ENCODE measurements at places on chromosomes 7 and 10.

DNA sequence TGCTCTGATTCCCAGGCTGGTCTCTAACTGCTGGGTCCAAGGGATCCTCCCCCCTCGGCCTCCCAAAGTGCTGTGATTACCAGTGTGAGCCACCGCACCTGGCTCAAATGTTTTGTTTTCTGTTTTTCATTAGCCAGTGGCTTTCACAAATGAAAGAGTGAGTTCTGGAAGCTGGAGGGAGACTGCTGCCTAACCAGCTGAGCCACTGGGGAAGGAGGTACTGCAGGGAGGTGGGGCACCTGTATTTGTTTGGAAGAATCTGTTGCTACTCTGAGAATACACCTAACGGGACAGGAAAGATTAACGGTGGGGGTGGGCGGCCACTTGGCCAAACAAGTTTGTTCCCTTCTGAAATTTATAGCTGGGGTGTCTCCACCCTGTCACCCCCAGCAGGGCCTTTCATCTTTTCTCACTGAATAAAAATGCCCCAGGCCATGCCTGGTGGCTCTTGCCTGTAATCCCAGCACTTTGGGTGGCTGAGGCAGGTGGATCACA, 4.7 kb downstream of the STOX1 start:
- no peak for DNase-seq

DNA sequence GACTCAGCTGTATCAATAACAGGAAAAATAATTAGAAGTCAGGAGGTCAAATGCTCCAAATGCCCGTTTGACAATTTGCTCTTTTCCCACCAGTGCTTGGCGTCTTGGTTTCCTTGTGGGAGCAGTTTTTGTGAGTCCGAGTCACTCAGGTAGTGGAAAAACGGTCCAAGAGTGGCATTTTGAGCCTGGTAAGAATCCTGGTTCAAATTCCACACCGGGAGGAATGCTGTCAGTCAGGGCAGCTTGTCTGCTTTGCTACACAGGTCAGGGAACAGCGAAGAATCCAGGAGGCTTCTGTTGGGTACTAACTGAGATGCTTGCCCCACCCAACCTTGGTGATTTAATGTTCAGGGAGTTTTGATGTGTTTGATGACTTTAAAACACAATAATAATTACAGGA, 209.5 kb downstream of the HERPUD2 start:
- no peak for DNase-seq

DNA sequence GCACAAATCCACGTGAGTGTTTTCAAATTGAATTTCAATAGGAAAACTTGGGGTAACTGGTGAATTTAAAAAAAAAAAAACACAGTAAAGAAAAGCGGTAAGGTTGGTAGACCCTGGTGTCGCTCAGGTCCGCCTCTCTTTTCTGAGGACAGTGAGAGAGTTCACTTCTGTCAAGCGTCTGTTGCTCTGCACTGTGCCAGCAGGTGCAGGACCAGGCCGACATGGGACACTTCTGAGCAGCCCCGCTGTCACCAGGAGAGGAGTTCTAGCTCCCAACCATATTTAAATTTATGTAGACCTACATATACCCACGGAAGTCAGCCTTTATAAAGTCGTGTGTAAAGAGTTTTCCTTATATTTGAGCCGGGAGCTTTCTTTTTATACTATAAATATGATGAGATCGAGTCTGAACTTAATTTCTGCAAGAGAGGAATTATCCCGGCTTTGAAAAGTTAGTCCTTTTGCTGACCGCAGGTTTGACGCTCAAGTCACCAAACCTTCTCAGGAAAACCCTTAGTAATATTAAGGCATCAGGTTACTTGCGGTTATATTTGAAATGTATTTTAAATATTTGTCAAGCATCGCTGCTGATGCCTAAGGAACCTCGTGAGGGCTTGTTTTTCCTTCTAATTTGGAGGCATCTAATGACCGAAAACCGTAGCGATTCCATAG, 531 bp downstream of the IKZF1 start:
- DNase-seq: peak; percentile 86

GRCh38 chr7:149180722-149181449, 14.5 kb upstream of the ZNF282 start:
- no peak for DNase-seq

GRCh38 chr10:45000138-45000751, 478 bp upstream of the ZNF22 start:
- DNase-seq: no peak

- no peak for DNase-seq
Measured at GRCh38 chr10:101092881-101093354, 31.1 kb downstream of the KAZALD1 start.

GRCh38 chr7:149803551-149804074, 30.2 kb upstream of the ZNF467 start:
- no peak for DNase-seq
